Temporal lobe (tissue), 4 donors: ENCODE measurements at places on chromosomes 13 and 19. TPM values are rescaled to one million over a fixed set of nuclear protein-coding genes. Genes with fewer than 3 reads are reported as not detected.

The C3 gene
- 8.9 TPM for total RNA-seq

The KCNJ14 gene
- 1.2 TPM for total RNA-seq

The ERFL gene
- total RNA-seq = not detected

The CFAP97D2 gene
- total RNA-seq = not detected

The ETFB gene
- 28.3 TPM for total RNA-seq

The TEX101 gene
- total RNA-seq = not detected

The ARID3A gene
- total RNA-seq = 1.5 TPM

The STOML3 gene
- total RNA-seq = 0.25 TPM

The TGFBR3L gene
- total RNA-seq = 0.74 TPM

The NRTN gene
- total RNA-seq = 0.25 TPM
